ENCODE measurements at places on chromosomes 6 and 20.

DNA sequence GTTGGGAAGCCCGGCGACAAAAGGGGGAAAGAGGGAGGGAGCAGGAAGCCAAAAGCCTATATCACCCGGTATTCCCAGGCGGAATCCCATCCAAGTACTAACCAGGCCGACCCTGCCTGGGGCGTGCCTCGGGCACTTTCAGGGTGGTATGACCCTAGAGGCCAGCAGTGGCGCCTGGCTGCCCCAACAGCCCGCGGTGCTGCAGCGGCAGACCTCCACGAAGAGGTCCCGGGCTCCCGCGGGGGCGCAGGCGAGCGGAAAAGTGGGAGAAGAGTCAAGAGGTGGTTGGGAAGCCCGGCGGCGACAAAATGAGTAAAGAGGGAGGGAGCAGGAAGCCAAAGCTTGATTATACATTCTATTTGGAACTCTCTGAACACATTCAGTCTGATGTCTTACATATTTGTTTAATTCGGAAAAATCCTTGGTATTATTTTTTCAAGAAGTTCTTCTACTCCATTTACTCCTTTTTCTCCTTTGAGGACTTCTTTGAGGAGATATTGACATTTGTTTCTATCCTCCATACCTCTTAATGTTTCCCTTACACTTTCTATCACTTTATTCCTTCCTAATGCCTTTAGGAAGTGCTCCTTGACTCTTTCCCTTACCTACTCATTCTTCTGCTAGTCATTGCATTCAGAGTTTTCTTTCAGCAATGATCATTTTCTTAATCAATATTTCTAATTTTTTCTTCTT, 11.5 kb downstream of the TREML4 start:
- no peak for DNase-seq

GRCh38 chr6:167975458-167975857, 22.0 kb upstream of the KIF25 start:
- no peak for DNase-seq

- no peak for DNase-seq
Measured at GRCh38 chr6:76885861-76886301, 577.4 kb downstream of the HTR1B start.

- DNase-seq, result no peak
Measured at GRCh38 chr6:44667226-44667625, 279.7 kb downstream of the CDC5L start.

DNA sequence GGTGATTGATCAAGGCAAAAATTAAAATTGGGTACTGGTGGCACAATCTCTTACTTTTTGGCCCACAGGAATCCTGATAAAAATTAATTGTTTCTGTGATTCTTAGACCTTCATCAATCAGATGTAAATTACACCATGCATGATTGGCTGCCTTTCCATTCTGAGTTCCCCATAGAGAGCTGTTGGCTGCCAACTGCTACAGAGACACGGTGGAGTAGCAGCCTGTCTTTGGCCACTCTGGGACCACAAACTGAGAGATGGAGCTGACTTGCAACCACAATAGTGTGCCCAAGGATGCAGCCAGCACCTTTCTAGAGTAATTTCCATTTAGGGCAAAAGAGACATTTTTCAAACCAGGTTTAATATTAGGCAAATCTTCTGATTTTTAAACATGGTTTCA, 274.3 kb upstream of the MMS22L start:
- DNase-seq, result no peak

DNA sequence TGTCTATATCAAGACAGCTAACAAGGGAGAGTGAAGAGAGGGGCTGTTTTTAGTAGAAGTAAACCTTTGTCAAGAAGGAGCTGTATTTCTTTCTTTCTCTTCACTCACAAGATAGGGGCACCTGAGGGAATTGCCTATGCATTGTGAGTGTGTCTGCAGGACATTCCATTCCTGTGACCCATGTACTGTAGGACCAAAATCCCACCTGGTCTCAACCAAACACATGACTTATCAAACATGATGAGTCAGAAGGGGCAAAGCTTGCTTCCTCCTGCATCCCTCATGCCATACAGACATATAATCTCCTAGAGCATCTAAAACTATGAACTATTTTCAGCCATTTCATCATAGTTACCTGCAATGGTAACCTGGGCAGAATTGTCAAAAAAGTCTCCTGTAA, 21.8 kb downstream of the PKHD1 start:
- no peak for DNase-seq

GRCh38 chr20:59765599-59766177, 161.3 kb downstream of the PHACTR3 start:
- DNase-seq, result peak; percentile 37

GRCh38 chr6:75611702-75612375, 10.2 kb downstream of the SENP6 start:
- DNase-seq, result peak; percentile 30

GRCh38 chr6:142544199-142544838, 242.5 kb downstream of the ADGRG6 start:
- DNase-seq, result no peak

DNA sequence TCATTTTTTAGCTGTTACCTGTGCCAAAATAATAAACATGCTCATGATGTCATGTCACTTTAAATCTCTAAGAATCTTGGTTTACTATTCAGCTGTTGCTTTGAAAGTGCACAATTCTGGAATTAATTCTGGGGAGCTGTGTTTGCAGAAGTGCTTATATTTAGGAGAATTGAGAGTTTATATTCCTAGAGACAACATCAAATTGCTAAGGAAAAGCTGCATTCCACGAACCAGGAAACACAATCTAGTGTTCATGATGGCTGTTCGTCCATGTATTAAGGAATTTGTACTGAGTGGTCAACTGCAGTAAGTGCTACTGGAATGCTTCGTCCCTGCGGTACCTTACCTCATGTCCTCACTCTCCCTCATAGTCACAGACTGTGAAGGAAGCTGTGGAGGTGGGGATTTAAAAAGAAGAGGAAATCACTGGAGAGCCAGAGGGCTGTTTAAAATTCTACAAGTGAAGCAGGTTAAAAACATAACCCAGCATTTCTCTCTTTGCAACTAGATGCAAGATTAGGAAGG, 161.0 kb downstream of the TRMT11 start:
- DNase-seq, result no peak

DNA sequence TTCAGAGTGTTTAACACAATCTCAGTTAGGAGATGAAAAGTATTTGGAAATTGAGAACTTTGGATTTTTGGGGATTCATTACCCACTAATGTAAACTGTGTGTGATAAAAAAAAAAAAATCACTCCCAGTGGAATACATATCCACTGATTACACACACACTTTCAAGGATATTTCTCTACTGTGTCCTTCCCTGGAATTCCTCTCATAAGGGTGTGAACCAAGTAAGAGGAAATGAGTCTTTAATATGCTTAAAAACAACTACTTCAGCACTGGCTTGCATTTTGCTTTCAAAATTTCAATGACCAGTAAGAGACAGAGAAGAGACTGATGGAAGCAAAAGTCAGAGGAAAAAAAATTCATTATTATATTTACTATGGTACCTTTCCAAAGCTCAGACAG, 24.5 kb upstream of the MYCT1 start:
- no peak for DNase-seq

DNA sequence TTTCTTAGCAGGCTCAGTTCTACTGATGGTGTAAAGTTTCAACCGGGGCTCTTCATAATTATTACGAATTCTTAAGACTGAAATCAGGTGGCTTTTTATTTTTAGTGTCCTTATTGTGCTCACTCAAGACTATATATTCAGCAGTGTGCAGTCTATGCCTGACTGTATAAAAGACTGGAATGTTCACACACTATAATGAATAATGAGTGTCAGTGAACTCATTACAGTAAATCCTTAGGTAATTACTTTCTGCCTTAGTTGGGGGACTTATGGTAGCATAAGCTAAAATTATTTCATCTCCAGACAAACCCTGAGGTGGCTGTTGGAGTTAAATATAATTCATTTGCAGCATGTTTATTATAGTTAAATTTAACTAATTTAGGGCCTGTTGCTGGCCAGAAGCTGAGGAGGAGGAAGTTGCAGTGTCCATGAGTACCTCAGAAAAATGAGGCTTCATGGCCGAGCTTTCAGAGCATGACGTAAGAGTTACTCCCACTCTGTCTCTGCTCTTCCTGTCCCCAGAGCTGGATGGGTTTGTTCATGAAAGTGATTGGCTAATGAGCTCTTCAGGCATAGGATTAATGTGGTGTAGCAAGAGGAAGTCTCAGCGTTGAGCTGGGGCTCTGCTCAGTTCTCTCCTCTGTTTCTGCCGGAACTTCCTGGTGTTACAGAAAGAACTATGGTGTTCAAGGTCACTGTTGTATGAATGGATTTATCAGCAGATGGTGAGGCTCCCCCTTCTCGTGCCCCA, 335.7 kb downstream of the NRN1 start:
- peak; percentile 95 for DNase-seq

DNA sequence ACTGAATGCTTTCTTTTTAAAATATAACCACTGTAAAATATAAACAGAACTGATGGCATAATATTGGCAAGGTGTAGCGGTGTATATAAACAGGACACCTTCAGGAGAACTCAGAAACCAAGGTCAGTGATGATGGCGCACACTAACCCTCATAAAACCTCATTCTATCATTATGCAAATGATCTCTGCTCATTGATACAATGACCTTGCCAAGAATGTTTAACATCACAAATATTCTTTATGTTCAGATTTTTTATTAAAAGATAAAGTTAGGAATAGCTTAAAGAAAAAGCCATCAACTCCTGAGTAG, 48.6 kb upstream of the DST start:
- no peak for DNase-seq

GRCh38 chr6:29255530-29255929, 46.0 kb upstream of the OR14J1 start:
- DNase-seq, result no peak

DNA sequence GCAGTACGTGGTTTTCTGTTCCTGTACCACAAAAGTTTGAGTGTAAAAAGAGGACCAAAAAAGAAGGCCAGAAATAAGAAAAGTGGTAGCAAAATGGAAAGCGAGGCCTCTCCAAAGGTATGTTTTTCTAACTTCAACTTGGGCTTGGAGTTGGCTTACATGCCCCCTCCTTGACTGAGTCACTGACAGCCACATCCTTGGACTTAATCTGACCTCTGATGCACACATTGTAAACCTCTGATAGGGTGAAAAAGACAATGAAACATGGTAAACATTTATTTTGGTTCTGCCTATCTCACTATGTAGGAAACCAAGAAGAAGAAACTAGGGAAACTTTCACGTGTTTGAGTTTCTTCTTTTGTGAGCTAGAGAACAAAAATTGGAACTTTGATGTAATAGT, 503.2 kb upstream of the ID4 start:
- no peak for DNase-seq

GRCh38 chr6:132725471-132725870, 11.6 kb upstream of the VNN1 start:
- DNase-seq, result no peak
